NCI-H1436 (cell line): ENCODE measurements at places on chromosomes 1 and 21.

GRCh38 chr1:173224949-173225348 lies 17.8 kb upstream of the TNFSF4 start:
- DNase-seq: no peak

GRCh38 chr1:168637350-168637991 lies 61.1 kb downstream of the XCL1 start:
- DNase-seq: peak; percentile 59

DNA sequence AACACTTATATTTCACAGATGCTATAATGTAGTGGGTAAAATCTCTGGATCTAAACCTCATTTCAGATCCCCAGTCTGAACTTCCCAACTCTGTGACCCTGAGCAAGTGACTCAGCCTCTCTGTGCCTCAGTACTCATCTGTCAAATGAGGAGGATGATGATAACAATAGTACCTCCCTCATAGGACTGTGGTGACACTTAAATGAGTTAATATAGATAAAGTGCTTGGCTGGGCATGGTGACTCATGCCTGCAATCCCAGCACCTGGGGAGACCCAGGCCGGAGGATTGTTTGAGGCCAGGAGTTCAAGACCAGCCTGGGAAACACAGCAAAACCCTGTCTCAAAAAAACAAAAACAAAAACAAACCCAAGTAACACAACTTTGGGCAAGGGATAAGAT lies 4.7 kb upstream of the ECE1 start:
- no peak for DNase-seq

DNA sequence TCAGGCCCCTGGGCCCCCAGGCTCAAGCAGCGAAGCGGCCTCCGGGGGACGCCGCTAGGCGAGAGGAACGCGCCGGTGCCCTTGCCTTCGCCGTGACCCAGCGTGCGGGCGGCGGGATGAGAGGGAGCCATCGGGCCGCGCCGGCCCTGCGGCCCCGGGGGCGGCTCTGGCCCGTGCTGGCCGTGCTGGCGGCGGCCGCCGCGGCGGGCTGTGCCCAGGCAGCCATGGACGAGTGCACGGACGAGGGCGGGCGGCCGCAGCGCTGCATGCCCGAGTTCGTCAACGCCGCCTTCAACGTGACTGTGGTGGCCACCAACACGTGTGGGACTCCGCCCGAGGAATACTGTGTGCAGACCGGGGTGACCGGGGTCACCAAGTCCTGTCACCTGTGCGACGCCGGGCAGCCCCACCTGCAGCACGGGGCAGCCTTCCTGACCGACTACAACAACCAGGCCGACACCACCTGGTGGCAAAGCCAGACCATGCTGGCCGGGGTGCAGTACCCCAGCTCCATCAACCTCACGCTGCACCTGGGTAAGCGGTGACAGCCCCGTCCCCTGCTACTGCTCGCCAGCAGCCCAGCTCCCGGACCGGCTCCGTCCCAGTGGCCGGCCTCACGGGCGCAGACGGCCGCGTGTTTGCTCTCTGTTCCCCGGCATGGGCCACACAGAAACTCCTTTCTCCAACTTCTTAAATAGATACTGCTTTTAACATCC lies 539 bp downstream of the LAMC1 start:
- DNase-seq: peak; percentile 11

DNA sequence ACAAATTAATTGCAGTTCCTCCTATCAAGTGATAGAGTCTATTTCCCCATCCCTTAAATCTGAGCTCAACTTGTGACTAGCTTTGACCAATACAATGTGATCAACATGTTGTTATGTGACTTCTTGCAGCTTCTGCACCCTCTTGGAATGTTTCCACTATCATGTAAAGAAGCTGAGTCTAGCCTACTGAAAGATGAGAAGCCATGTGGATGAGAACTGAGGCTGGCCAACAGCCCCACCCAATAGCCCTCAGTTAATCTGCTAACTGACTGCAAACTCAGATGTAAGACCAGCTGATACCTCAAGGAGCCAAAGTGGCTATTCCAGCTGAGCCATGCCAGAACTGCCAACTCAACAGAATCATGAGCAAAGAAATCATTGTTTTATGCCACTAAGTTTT lies 44.0 kb downstream of the LYST start:
- DNase-seq: no peak

DNA sequence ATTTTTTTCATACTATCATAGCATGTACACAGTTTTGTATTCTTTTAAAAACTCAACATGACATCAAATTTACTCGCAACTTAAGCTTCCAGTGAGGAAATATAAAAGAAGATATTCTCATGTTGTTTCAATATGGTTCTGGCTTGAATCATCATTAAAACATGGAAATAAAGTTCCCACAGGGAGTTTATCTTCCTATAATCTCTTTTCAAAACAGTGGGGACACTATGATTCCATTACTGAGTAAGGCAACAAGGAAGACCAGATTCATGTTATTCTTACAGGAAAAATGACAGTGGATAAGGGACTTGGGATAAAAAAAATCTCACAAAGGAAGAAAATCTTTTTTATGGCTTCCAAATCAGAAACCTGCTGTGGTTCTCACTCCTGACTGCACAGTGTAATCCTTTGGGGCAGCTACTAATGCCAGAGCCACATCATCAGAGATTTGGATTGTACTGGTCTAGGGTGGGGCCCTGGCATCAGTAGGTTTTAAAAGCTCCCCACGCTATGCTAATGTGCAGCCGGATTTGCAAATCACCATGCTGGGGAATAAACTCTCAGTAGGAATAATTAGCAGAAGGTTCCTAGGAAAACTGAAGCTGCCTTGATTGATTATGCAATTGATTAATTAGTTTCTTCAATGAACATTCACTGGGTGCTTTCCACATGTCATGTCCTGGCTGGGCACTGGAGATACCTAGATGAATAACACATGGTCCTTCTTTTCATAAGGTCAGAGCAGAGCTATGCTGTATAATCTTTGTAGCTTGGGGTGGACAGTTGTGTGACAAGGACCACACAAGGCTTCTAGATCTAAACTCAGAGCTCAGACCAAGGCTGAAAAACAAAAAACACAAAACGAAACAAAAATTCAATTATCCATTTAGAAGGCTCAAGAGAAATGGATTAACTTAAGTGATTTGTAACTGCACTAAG lies 71.1 kb upstream of the C8B start:
- DNase-seq: no peak

DNA sequence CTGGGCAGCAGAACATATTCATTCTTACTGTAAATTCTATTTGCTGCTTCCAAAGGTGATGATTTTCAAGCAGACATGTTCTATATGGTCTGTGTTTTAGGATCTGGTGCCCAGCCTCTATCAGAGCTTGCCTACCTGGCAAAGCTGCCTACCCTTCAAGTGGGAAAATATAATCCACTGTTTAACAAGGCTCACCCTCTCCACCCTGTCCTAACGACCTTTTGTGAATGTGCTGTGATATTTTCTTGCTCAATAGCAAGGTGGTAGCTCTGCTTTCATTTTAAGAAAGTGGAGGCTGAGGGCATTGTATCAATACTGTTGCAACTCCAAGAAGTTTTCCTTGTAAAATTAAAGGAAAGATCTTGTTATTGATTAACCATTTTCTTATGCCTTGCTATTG lies 26.0 kb upstream of the AGO1 start:
- DNase-seq: no peak

- no peak for DNase-seq
Measured at GRCh38 chr1:109996476-109996875, 11.9 kb downstream of the AHCYL1 start.

- DNase-seq: no peak
Measured at GRCh38 chr21:43333298-43334062, 93.5 kb downstream of the SIK1 start.

DNA sequence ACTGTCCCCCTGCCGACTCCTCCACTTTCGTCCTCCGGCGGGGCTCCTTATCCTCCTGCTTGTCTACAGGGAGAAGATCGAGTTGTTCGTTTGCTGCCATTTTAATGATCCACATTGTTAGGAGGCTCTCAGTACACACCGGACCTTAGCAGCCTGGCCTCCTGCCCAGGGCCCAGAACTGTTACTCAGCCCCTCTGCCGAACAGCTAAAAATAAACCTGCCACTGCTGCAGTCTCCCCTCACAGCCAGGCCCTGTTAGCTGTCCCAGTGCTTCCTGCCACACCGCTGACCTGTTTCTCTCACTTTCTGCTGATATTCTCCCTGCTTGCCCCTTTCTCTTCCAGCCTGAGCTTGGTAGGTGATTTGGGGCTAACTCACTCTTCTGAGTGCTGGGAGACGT lies 8.3 kb downstream of the MAPKAPK2 start:
- DNase-seq: no peak
